ENCODE measurements at places on chromosomes 7 and 10.

DNA sequence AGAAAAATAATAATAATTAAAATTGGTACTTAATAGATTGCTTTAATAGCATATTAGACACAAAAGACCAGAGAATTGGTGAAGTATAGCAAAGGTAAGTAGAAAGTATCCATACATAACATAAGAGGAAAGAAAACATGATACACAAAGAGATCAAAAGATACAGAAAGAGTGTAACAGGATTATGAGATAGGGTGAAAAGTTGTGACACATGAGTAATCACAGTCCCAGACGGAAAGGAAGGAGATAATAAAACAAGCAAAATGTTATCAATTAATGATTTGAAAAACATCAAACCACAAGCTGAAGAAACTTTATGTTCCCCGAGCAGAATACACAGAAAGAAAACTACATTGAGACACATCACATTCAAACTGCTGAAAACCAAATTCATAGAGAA lies 10.5 kb downstream of the TCAF1 start:
- no peak for DNase-seq

DNA sequence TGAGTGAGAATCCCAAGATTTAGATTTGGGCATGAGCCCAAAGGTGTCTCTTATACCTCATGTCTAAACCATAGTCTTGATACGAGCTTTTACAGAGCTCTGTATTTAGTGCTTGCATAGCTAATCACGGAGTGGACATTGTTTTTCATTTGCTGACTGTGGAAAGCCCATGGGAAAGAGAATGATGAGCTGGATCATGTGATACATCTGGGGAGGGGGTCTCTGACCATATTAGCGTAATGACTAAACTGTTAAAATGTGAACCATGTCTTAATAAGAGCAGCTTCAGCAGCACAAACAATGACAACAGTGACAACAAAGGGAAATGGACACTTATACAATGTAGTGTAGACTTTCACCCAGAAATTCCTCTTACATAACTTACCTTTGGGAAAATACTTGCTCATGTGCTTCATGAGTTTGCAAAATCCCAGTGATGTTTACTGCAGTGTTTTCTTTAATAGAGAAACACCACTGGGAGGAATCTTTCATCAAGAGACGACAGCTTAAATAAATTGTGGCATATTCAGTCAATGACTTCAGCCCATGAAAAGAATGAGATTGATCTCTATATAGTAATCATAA lies 44.0 kb upstream of the ITGB1 start:
- no peak for DNase-seq

GRCh38 chr7:156651474-156651873 lies 10.9 kb downstream of the RNF32 start:
- DNase-seq: no peak

DNA sequence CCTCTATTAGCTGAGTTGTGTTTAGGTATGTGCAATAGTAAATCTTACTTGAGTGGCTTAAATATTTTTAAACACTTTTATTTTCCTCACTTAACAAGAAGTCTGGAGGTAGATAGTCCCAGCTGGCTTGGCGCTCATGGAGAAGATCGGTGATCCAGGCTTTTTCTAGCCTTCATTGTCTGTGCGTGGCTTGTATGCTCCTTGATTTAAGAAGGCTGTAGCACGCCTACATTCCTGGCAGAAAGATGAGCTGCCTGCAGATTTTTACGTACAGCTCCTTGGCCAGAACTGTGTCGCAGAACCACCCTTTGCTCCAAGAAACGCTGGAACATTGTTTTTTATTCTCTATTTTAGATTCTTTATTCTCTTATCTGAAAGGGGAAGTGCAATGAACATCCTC lies 284.1 kb downstream of the KIF20B start:
- no peak for DNase-seq

DNA sequence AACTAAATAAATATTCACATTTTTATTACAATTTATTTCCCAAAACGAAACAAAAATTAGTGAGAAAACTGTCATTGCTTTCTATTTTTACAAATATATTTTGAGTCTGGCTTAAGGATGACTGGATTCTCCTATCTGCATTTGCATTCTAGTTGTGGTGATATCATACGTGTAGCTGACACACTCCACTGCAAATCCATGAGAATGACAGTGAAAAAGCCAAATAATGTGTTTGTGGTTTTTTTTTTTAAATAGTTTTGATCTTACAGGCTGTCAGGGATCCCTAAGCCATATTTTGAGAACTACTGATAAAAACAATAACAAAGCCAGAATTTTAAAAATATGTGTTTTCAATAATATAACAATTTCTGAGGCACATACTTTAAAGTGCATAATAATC lies 5.8 kb upstream of the STAMBPL1 start:
- no peak for DNase-seq

DNA sequence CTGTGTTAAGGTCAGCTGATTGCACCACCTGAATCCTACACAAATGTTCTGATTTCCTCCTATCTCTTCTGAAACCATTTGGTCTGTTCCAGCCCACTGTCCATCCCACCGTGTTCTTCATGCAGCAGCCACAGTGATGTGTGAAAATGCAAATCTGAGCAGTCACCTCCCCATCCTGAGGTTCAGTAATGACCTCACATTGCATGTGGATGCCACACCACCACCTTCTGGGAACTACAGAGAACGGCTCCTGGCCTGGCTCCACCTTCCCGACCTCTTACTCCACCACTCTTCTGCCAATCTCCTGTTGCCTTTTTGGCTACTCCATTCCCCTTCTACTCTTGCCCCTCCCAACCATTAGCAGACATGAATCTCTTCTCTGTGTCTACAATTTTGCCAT lies 244.4 kb downstream of the TNS3 start:
- no peak for DNase-seq

All from stimulated activated CD4-positive, alpha-beta T cell treated with anti-CD3 and anti-CD28 coated beads, Interleukin-1b, Interleukin-23, amount 100 ng/mL, for 1 hour (primary cell).